ENCODE measurements at places on chromosomes 5 and 9.
A peak's percentile ranks its signal among the peaks of the same experiment; 100 is the strongest.

- no peak for DNase-seq
Measured at GRCh38 chr9:127854184-127854806, at the start of gene ENG. Gene ENG (minus strand): TSS chr9:127854658. CDS start chr9:127854355, 303 bp downstream.

- DNase-seq = no peak
Measured at GRCh38 chr9:136492978-136493522, 10.2 kb upstream of the SEC16A start.

- no peak for DNase-seq
Measured at GRCh38 chr5:113194591-113194990, 218.0 kb downstream of the DCP2 start.

DNA sequence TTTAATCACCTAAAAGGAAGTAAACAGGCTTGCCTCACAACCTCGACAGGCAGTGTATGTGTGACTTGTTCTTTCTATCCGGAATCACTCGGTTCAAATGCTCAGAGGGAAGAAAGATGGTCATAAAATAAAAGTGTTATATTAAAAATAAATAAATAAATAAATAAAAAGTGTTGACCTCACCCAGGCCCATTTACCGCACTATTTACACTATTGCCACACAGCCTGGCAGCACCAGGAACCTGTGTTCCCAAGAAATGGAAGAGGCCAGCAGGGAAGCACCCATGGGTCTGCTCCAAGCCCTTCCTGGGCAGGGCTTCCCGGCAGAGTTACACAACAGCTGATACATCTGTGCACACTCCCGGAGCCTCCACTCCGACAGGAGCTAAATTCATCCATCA lies 127.9 kb downstream of the EFNA5 start:
- DNase-seq = no peak

GRCh38 chr9:105385381-105385985 lies 62.4 kb upstream of the FSD1L start:
- no peak for DNase-seq

DNA sequence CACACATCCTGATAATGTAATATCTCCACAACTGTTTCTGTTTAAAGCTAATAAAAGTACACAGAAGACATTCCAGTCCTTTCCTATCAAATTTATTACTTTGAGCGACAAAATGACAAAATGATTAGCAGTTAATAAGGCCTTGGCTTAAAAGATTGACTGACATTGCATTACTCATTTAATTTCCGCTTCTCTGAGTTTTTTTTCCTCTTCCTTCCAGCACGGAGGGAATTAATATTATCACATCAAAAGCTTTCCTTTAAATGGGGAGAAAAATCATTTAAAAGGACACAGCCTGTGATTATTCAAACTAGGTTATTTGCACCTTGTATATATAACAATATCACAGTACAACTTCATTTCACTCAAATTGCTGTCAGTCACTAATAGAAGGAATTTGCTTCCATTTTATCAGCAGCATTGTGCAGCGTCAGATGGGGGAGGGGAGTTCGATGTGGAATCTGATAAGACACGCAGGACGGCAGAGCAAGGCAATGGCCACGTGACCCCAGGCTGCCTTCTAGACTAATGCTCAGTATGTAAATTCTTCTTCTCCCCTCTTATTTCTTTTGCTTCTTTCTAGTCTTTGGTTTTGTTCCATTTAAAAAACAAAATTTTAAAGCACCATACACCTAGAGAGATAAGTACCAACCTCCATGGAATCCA lies 400.5 kb downstream of the IRX1 start:
- DNase-seq = no peak

- DNase-seq = no peak
Measured at GRCh38 chr5:162325143-162325727, 257.7 kb downstream of the GABRG2 start.

GRCh38 chr5:108345541-108346171 lies 36.2 kb downstream of the FBXL17 start:
- peak; percentile 20 for DNase-seq

GRCh38 chr9:132885720-132886333 lies 7.1 kb downstream of the SPACA9 start:
- DNase-seq = no peak

DNA sequence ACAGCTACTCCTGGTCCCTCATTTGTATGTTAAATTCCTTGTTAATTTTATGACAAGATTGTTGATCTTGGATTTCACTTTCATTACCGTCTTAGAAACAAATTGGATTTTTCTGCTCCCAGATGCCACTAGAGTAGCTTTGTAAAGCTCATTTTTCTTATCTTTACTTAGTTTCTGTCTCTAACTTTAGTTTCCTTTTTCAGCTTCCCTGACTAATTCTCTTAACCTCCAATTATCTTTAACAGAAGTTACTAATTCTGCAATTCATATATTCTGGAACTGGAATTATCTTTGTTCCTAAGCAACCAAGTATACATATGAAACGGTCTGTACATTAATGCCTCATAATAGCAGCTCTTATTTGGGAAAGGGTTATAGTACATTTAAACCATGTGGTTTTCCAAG lies 16.7 kb downstream of the ITGA1 start:
- DNase-seq = no peak

GRCh38 chr5:139631520-139632165 lies 16.5 kb upstream of the CXXC5 start:
- no peak for DNase-seq

GRCh38 chr5:120098902-120099535 lies 365.1 kb upstream of the PRR16 start:
- DNase-seq = no peak

GRCh38 chr5:108174286-108174685 lies 207.6 kb downstream of the FBXL17 start:
- no peak for DNase-seq

GRCh38 chr9:127989094-127989493 lies 8.3 kb upstream of the EEIG1 start:
- DNase-seq = no peak

- no peak for DNase-seq
Measured at GRCh38 chr9:78620764-78621163, 323.8 kb downstream of the PSAT1 start.

DNA sequence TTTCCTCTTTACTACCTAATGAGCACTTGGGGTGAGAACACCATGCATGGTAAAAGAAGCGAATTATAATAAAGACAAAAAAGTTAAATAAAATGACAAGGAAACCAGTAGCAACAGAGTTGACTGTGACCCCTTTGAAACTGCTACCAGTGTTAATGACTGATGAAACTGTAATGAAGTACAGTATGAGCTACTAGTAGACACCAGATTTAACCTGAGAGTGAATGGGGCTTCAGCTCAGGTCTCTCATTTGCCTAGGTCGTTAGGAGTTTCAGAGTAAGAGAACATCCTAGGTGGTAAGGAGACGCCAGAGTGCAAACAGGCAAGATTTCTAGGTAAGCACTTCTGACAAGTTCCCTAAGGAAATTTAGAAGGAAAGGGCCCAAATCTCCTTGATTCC lies 346.4 kb downstream of the BNC2 start:
- no peak for DNase-seq

- no peak for DNase-seq
Measured at GRCh38 chr5:135631391-135631790, 52.6 kb upstream of the CXCL14 start.

- DNase-seq = no peak
Measured at GRCh38 chr5:144210655-144211054, 40.0 kb downstream of the KCTD16 start.

DNA sequence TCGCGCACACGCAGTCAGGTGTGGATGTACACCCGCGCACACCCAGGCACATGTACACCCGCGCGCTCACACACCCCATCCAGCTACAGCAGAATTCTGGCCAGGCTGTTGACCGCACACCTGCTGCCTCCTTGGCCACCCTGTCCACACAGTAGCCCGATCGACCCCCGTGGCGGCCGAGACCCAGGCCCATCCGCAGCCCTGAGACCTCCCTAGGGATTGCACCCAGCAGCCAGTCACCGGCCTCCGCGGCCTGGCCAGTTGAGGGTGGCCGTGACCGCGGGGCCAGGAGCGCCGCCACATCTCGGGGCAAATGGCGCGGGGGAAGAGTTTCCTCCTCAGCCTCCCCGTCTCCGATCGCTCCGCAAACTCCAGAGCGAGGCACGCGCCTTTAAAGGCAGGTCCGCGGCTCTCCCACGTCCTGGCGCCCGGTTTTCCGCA lies 774 bp upstream of the ADAMTS16 start:
- no peak for DNase-seq

- DNase-seq = no peak
Measured at GRCh38 chr9:18626046-18626698, 152.2 kb downstream of the ADAMTSL1 start.

GRCh38 chr5:147869112-147869511 lies 9.4 kb upstream of the SCGB3A2 start:
- DNase-seq = no peak

- no peak for DNase-seq
Measured at GRCh38 chr9:16469184-16469583, 401.3 kb downstream of the BNC2 start.

DNA sequence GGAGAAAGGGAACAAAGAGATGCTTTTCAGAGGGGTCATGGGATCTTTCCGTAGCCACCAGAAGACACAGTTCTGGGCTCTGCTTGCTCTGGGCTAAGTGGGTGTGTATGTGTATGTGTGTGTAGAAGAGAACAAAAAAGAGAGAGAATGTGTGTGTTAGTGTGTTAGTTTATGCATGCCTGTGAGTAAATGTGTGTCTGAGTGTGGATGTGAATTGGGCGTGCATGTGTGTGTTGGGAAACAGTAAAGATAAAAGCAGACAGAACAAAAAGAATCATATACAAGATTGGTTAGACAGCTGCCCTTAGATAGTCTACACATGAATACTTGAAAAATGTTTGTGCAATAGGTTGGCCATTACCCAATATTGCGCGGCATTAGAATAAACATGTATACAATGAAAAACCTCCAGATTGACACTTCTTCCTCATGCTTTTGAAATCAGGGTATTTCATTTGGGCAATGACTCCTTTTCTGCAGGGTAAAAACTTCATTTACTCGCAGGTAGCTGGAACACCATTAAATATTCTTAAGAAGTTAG lies 36.5 kb upstream of the HSPA9 start:
- DNase-seq = no peak

DNA sequence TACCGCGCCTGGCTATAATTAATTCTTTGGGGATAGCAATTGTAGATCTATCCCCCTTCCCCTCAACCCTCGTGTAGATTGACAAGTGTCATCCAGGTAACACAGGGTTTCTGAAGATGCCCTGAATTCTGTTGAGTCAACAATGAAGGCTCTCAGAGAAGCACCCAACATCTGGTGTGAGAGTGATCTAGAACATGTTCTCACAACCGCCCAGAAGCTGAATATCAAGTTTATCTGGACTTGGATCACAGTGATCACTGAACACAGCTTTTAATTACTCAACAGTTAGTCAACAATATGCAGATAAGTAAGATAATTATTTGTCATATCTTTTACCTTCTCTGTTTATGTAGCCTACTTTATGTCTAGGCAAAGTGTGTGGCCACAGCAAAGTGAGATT lies 204.2 kb upstream of the RGMB start:
- no peak for DNase-seq

- DNase-seq = no peak
Measured at GRCh38 chr9:121750715-121751623, 99.5 kb downstream of the DAB2IP start.

GRCh38 chr5:149445739-149446369 lies 66.8 kb upstream of the IL17B start:
- DNase-seq = peak; percentile 17

- peak; percentile 11 for DNase-seq
Measured at GRCh38 chr5:53381-54174, 38.4 kb upstream of the PLEKHG4B start.

DNA sequence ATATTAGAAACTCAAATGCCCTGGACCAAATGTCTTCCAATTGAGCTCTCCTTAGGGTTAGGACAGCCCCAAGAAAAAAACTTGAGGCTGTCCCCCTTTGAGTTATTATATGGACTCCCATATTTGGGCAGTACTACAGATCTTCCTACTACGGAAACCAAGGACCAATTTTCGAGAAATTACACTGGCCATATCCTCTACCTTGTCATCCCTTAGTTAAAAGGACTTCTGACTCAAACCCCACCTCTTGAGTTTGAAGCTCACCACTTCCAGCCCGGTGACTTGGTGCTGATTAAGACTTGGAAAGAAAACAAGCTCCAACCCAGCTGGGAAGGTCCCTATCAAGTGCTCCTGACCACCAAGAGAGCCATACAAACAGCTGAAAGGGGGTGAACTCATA lies 497.0 kb upstream of the GRAMD2B start:
- no peak for DNase-seq

GRCh38 chr9:137421838-137422603 lies 941 bp downstream of the EXD3 start:
- no peak for DNase-seq

GRCh38 chr5:143200781-143201398 lies 202.6 kb downstream of the NR3C1 start:
- peak; percentile 86 for DNase-seq

- DNase-seq = no peak
Measured at GRCh38 chr5:172837640-172838039, 3.6 kb downstream of the ERGIC1 start.

DNA sequence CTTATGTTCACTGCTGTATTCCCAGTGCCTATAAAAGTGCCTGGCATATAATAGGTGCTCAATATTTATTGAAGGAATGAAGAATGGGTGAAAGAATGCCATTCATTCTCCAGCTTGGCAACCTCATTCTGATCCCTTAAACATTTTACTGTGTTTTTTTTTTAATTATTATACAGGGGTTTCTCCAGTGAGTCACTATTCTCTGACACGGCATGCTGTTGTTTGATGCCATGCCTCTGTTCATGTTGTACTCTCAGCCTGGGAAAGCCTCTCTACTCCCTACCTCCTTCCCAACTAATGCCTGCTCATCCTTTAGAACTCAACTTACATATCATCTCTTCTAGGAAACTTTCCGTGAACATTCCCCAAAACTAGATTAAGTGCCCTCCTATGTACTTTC lies 70.2 kb upstream of the PHF24 start:
- no peak for DNase-seq

GRCh38 chr5:98933445-98934072 lies 4.8 kb upstream of the CHD1 start:
- no peak for DNase-seq

- peak; percentile 8 for DNase-seq
Measured at GRCh38 chr9:13330396-13331004, 51.0 kb upstream of the MPDZ start.

GRCh38 chr9:21559402-21560280 lies 77.5 kb upstream of the IFNE start:
- DNase-seq = no peak

DNA sequence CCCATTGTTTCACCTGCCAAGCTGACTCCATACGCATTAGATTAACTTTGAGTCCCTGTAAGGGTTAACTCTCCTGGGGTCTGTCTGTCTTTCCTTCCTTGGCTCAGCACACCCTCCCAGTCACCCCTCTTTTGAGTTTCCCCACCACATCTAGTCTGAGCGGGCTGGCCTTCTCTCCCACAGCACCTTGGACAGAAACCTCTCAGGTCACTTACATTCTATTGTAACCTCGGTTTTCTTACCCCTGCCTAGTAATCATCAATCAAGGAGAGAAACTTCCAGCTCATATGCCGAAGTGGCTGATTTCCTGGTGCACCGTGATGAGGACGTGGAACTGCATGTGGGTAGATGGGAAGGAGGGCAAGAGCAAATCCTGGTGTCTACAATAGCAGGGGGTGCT lies 102.1 kb downstream of the MYO10 start:
- no peak for DNase-seq

- DNase-seq = no peak
Measured at GRCh38 chr5:134541736-134542376, 16.4 kb downstream of the JADE2 start.

Data from DMS 273 treated with DMSO at 0.1 percent for 48 hours (cell line).